ENCODE measurements at places on chromosomes 2 and 18. TPM values are rescaled to one million over a fixed set of nuclear protein-coding genes. Genes with fewer than 3 reads are reported as not detected.

Gene ANKRD53
- 0.31 TPM for total RNA-seq

Gene MYCN
- 7.3 TPM for total RNA-seq

GRCh38 chr2:71455741-71456569 lies 2.6 kb downstream of the DYSF start:
- peak; percentile 37 for DNase-seq

- DNase-seq = no peak
Observed at GRCh38 chr2:13481201-13481600, 764.5 kb downstream of the TRIB2 start.

DNA sequence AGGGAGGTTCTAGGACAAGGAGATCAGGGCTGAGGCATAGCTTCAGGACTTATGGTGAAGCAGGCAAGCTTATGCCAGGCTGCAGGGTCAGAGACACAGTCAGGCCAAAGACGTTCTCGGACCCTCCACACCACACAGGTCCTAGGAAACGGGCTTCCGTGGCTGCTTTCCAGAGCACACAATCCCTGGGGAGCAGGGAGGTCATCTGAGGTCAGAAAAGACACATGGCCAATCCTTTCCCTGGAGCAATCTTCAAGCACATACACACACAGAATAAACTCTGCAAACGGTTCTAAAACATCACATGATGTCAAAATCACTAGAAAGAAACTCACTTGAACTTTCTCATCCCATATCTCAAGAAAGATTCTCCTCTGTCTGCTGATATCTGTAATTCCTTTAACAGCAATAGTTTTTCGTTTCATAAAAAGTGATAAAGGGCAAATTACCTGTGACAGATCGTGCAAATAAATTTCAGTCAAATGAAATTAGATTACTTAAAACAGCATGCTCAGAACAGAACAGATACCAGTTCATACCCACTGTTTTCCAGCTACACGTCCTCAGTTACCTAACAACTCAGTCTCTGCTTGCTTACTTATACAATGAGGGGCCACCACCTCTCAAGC lies 63.9 kb downstream of the MBOAT2 start:
- no peak for DNase-seq

GRCh38 chr18:31064130-31064529 lies 21.6 kb upstream of the DSC3 start:
- DNase-seq = no peak

DNA sequence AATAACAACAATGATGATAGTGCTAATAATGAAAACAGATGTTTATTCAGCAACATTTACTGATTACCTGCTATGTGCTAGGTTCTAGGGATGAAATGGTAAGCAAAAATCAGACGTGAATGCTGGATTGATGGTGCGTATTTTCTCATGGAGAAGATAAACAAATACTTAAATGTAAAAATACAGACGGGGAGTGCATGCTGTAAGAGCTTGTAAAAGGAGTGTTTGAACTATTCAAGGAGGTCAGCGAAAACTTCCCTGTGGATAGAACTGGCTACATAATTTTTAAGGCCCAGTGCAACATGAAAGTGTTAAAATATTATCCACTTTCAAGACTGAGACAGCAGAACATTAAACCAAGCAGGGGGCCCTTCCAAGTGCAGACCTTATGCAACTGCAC lies 22.1 kb downstream of the MTX2 start:
- no peak for DNase-seq

GRCh38 chr2:215241791-215242305 lies 70.0 kb upstream of the ATIC start:
- DNase-seq = no peak

GRCh38 chr2:38495880-38496279 lies 106.8 kb downstream of the HNRNPLL start:
- no peak for DNase-seq

GRCh38 chr18:30432349-30432748 lies 610.2 kb downstream of the DSC3 start:
- no peak for DNase-seq

- no peak for DNase-seq
Observed at GRCh38 chr2:205094031-205094430, 548.8 kb downstream of the PARD3B start.

DNA sequence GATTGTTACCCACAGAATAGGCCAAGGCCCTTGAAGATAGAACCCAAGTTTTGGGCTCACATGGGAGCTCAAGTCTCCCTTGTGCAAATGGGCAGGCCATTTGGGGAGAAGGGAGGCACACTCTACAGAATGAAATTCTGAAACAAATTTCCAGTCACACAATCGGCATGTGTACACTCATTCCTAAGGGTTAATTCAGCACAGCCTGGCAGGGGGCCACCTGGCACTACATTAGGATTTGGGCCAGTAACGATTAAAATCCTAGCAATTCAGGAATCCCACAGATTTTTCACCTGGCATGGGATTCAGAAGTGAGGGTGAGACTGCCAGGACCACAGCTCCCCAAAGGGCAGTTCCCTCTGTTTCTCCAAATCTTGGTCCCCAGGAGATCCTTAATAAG lies 46.4 kb downstream of the BMP10 start:
- no peak for DNase-seq

GRCh38 chr2:28997847-28998735 lies 17.0 kb downstream of the TOGARAM2 start:
- no peak for DNase-seq

- DNase-seq = peak; percentile 23
Observed at GRCh38 chr2:228039752-228040534, 141.5 kb downstream of the SPHKAP start.

DNA sequence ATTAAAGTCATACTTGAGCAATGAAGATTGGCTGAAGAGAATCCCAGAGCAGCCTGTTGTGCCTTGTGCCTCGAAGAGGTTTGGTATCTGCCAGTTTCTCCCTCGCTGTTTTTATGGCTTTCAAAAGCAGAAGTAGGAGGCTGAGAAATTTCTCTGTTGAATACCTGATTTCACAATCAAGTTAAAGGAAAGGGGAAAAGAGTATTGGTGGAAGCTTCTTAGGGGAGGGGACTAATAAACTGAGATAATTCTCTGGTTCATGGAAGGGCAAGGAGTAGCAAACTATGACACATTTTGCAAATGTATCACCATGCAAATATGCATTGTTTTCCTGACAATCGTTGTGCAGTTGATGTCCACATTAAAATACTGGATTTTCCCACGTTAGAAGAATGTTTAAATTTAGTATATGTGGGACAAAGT lies at the start of gene IL1B:
Gene IL1B, minus strand, starts transcription at position 85 of the 423 bp plus-strand sequence. CDS start 550 bp downstream, outside the sequence.
- no peak for DNase-seq

- DNase-seq = peak; percentile 42
Observed at GRCh38 chr2:53969285-53969967, 1.4 kb downstream of the PSME4 start.

- no peak for DNase-seq
Observed at GRCh38 chr2:207873794-207874193, 104.1 kb upstream of the FZD5 start.

DNA sequence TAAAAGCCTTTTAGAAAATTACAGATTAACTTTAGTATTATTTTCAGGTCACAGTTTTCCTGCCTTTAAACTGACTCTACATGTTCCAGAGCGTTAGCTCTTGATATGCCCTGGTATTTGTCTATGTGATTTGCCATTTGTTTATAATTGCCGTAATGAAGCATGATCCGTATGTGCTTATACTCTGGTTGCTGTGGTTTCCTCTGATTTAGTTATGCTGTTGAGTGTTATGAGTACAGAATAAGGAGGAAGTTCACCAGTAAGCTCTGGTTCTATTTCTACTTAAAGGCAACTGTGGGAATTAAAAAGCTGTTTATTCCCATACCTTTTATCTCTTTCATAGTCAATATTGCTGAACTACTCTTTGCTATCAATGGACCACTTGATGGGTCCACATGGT lies 123.5 kb downstream of the OSBPL6 start:
- DNase-seq = peak; percentile 58

- peak; percentile 37 for DNase-seq
Observed at GRCh38 chr18:25726298-25726697, 364.1 kb downstream of the SS18 start.

DNA sequence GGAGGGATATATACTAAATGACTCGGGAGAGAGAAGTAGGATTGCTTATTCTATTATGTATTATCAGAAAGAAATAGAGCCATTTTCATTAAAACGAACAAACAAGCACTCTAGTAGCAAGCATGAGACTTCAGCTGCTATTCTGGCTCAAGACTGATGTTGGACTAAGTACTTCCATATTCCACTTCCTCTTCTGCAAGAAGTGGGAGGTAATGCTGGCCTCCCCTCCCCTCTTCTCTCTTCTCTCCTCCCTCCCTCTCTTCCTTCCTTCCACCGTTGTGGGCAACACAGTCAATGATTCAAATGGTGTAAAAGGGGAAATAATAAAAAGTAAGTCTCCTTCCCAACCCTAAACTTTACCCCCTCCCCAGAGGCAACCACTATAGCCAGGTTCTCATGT lies 62.6 kb downstream of the EMX1 start:
- DNase-seq = peak; percentile 17

Measured in tongue (tissue), 3 donors.